Kidney glomerular epithelial cell (primary cell): ENCODE measurements at places on chromosomes 7 and 10.
A peak's percentile ranks its signal among the peaks of the same experiment; 100 is the strongest.

- DNase-seq = no peak
Measured at GRCh38 chr10:129755158-129755591, 208.9 kb downstream of the EBF3 start.

DNA sequence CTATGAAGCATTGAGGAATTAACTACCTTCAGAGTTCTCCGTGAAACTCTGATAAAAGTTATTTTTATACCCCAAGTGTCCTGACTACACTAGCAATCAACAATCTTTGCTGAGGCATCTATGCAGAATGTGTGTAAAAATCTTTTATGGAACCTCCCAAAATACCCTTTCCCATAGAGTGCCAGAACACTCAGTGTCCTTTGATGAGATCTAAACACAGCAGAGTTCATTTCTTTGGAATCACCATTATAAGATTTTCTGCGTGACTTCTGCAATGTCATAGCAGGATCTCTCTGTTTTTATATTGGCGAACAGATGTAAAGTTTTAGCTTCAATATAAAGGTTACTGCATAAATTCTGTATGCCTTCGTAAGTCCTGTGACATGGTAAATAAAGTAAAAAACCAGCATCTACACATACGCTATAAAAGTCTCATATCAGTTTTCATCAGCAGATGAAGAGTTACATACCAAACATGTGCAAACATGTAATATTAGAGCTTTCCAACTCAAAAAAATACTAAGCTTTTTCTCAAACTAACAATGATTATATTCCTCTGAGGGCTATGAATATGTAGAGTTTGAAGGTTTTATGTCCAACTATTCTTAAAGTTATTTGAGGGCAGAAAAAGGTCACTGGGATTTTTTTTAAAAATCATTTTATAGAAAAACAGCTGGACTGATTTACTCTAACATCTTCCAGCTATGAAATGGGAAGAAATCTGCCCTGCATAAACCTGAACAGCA lies 67.2 kb downstream of the SKIDA1 start:
- no peak for DNase-seq

- DNase-seq = peak; percentile 3
Measured at GRCh38 chr10:127563718-127564553, 14.8 kb downstream of the NPS start.

DNA sequence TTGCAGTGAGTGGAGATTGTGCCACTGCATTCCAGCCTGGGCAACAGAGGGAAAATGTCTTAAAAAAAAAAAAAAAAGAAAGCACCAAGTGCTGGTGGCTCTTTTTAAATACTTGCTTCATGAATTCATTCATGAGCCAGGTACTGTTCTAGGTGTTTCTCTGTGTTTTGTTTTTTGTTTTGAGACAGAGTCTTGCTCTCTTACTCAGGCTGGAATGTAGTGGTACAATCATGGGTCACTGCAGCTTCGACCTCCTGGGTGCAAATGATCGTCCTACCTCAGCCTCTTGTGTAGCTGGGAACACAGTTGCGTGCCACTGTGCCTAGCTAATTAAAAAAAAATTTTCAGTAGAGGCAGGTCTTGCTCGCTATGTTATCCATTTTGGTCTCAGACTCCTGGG lies 5.3 kb downstream of the STOX1 start:
- no peak for DNase-seq

- DNase-seq = no peak
Measured at GRCh38 chr10:35347899-35348608, 11.7 kb downstream of the CCNY start.

DNA sequence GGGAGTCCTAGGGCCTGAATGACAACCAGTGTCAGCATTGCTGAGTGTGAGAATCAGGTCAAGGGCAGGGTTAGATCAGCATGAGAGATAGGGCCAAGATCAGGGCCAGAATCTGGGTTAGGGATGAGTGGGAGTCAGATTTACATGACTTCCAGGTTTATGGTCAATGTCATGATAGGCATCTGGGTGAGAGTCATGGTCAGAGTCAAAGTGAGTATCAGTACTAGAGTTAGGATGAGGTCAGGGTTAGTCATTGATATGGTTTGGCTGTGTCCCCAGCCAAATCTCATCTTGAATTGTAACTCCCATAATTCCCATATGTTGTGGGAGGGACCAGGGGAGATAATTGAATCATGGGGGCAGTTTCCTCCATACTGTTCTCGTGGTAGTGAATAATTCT lies 12.3 kb downstream of the MRPS24 start:
- DNase-seq = no peak
